ENCODE measurements at places on chromosomes 7 and 10. TPM values are rescaled to one million over a fixed set of nuclear protein-coding genes. Genes with fewer than 3 reads are reported as not detected.

GRCh38 chr7:149307775-149308501 is 45.9 kb downstream of the ZNF783 start:
- DNase-seq, result no peak

DNA sequence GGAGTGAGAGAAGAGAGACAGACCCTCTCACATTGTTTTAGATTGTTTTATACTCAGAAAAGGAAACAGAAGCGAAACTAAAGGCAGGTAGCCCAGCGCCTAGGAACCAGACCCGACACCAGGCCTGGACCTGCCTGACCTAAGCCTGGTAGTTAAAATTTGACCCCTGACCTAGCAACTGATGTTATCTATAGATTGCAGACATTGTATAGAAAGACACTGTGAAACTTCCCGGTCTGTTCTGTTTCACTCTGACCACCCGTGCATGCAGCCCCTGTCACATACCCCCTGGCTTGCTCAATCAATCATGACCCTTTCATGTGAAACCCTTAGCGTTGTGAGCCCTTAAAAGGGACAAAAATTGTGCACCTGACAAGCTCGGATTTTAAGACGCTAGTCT is 31.6 kb downstream of the VIPR2 start:
- no peak for DNase-seq

Gene SYT15B
- polyA plus RNA-seq, result 0.55 TPM

DNA sequence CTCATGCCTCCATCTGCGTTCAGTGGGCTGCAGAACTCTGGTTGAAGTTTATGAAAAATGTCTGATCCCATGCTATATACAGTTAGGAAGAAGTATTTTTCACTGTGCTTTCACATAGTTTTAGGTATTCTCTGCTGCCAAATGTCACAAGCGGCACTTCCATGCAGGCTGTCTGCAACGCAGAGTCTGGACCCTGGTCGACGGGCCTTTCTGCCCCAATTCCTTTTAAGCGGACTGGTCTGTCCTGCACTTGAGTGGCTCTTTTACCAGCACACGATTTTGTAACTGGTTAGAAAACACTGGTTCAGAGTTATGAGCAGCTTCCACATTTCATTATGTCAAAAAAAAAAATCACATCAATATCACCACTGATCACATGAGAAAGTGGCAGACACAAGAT is 143.0 kb downstream of the DIP2C start:
- no peak for DNase-seq

DNA sequence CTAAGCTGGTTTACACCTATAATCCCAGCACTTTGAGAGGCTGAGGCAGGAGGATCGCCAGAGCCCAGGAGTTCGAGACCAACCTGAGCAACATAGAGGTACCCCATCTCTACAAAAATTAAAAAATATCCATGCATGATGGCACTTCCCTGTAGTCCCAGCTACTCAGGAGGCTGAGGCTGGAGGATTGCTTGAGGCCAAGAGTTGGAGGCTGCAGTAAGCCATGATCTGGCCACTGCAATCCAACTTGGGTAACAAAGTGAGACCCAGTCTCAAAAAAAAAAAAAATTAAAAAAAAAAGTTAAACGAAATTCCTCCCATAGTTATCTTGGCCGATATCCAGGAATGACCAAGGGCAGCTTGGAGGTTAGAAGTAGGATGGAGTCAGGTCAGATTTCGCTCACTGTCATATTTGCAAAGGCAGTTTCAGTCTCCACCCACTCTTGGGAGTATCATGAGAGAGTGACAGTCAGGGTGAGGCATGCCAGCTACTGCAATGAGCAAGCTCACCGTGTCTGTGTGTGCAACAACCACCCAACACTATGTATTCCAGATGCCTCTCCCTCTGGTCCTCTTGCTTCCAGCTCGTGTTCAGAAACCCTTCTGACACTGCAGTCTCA is 6.0 kb upstream of the ZDHHC4 start:
- no peak for DNase-seq

DNA sequence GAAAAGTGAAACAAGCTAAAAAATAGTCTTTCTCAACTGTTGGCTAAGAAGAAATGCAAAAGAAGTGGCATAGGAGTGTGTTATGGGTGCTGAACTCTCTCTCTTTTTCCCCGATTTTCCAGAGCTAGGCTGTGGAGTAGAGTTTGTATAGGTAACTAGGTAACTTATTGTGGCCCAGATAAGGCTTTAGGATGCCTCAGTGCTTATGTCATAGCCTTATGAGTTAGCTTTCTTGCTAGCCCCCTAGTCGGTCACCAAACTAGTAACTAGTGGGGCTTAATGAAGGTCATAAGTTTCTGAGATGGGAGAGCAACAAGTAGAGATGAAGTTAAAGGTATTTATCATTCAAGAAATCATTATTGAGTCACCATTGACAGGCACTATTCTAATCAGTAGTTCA is 32.4 kb downstream of the BPGM start:
- DNase-seq, result no peak
